ENCODE measurements at places on chromosomes 6 and 20.

GRCh38 chr20:60011512-60012507, 53.6 kb downstream of the CDH26 start:
- no peaks in the 10 kb centered on the region for H3K27me3 ChIP-seq

GRCh38 chr6:170316071-170316470, 9.5 kb downstream of the FAM120B start:
- no peak for DNase-seq
- peaks cover 70% of the 10 kb centered on the region for H3K36me3 ChIP-seq
- H3K27ac ChIP-seq: peak overlapping the region; percentile 37

GRCh38 chr20:34970193-34970840, 14.6 kb downstream of the MYH7B start:
- H3K27me3 ChIP-seq: no peaks in the 10 kb centered on the region
- DNase-seq: no peak
- no peak overlapping the region for H3K27ac ChIP-seq
- no peak overlapping the region for H3K4me3 ChIP-seq

GRCh38 chr6:166333172-166333995, 9.0 kb downstream of the SFT2D1 start:
- H3K27me3 ChIP-seq: no peaks in the 10 kb centered on the region
- peak overlapping the region; percentile 65 for H3K27ac ChIP-seq
- peak overlapping the region; percentile 35 for H3K4me3 ChIP-seq
- H3K4me1 ChIP-seq: peaks cover 60% of the 10 kb centered on the region

- DNase-seq: no peak
- H3K4me3 ChIP-seq: peak overlapping the region; percentile 76
- H3K36me3 ChIP-seq: peaks cover 76% of the 10 kb centered on the region
- H3K27ac ChIP-seq: peak overlapping the region; percentile 96
These were observed 9.4 kb downstream of the HSF2 start for GRCh38 chr6:122408702-122409458.

- H3K36me3 ChIP-seq: no peaks in the 10 kb centered on the region
- no peak overlapping the region for H3K27ac ChIP-seq
- no peak overlapping the region for H3K4me3 ChIP-seq
- no peak for DNase-seq
These were observed 44.4 kb downstream of the BMP7 start for GRCh38 chr20:57221916-57222630.

GRCh38 chr6:142943711-142944123, 1.3 kb downstream of the HIVEP2 start:
- peaks cover 59% of the 10 kb centered on the region for H3K4me1 ChIP-seq
- peak; percentile 70 for DNase-seq
- H3K36me3 ChIP-seq: peaks cover 38% of the 10 kb centered on the region
- H3K4me3 ChIP-seq: peak overlapping the region; percentile 92
- H3K27ac ChIP-seq: peak overlapping the region; percentile 99

- peaks cover 12% of the 10 kb centered on the region for H3K27me3 ChIP-seq
- no peaks in the 10 kb centered on the region for H3K36me3 ChIP-seq
- no peak for DNase-seq
- no peak overlapping the region for H3K27ac ChIP-seq
These were observed 31.8 kb upstream of the DLGAP4 start for GRCh38 chr20:36274181-36274841.

DNA sequence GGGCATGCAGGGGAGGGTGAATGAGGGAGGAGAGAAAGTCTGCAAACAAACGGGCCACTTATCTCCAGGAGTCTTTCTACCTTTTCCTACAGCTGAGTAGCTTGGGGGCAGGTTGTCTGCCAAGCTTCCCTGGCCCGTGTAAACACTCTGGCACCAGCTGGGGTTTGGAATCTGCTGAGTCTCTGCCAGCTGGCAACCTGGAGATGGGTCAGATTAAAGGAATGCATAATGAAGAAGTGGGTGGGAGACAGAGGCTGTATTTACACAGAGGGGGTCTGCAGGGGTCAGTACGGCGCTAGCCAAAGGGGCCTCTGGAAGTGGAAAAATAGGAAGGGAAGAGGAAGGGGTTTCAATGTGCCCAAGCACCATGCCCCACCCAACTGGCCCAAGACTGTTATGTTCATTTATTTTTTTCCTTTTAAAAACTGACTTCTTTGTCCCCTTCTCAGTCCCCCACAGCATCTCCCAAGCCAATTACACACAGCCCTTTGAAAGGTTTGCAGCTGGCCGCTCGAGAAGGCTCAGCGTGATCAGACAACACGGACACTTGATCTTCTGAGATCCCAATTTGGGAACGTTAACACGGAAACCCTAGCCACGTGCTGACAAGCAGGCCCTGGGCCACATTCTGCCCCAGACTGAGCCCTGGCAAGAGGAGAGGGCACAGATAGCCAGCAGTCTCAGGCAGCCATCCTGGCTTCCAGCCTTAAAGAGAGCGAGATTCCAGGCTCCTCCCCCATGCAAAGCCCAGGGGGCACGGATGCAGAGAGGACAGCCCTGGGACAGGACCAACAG, 25.2 kb downstream of the TRAM2 start:
- no peak overlapping the region for H3K27ac ChIP-seq
- H3K4me1 ChIP-seq: peaks cover 22% of the 10 kb centered on the region
- no peak for DNase-seq
- no peaks in the 10 kb centered on the region for H3K36me3 ChIP-seq
- no peak overlapping the region for H3K4me3 ChIP-seq

- no peak overlapping the region for H3K27ac ChIP-seq
- H3K36me3 ChIP-seq: peaks cover 65% of the 10 kb centered on the region
- no peak overlapping the region for H3K4me3 ChIP-seq
- no peak for DNase-seq
These were observed 28.1 kb downstream of the NFYA start for GRCh38 chr6:41100871-41101287.

DNA sequence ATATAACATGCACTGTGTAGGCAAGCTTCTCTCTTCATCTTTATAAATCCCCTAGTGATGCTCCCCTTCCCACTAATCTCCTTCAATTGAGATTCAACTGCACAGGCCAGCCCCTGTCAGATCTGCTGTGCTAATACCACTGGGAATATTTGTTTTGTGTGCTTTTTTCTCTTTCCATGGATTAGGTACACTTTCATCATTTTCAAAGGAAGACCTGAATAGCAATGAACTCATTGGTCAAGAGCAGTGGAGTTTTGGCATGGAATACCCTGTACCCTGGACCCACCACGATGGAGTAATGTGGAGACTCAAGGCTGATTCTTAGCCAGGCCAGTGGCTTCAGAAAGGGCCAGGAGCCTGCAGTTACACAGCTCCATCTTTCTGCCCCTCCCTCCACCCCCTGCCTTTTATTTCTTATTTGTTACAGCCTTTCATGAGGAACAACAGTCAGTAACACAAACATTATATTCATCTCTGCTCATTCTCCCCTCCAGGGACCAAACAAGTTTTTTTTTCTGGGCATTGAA, 75.4 kb upstream of the KCNG1 start:
- DNase-seq: no peak
- no peaks in the 10 kb centered on the region for H3K36me3 ChIP-seq
- H3K4me3 ChIP-seq: no peak overlapping the region
- no peak overlapping the region for H3K27ac ChIP-seq
- peaks cover 61% of the 10 kb centered on the region for H3K27me3 ChIP-seq

DNA sequence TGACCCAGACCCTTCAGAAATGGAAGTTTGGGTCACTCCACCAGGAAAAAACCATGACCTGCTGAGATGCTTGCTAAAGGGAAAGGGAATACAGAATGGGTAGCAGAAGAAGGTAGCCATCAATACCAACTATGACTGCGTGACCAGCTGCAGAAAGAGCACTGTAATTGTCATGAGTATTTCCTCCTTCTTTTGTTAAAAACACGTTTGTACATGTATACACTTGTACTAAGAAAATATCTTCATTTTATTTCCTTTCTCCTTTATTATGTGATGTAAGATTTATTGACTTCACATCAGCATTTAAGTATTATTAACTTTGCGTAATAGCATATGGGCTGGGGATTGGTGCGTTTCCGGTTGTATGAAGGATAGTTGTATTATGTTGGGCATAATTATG, 12.6 kb upstream of the MUC21 start:
- DNase-seq: no peak
- H3K27me3 ChIP-seq: peaks cover 25% of the 10 kb centered on the region
- no peaks in the 10 kb centered on the region for H3K36me3 ChIP-seq
- H3K4me3 ChIP-seq: no peak overlapping the region

DNA sequence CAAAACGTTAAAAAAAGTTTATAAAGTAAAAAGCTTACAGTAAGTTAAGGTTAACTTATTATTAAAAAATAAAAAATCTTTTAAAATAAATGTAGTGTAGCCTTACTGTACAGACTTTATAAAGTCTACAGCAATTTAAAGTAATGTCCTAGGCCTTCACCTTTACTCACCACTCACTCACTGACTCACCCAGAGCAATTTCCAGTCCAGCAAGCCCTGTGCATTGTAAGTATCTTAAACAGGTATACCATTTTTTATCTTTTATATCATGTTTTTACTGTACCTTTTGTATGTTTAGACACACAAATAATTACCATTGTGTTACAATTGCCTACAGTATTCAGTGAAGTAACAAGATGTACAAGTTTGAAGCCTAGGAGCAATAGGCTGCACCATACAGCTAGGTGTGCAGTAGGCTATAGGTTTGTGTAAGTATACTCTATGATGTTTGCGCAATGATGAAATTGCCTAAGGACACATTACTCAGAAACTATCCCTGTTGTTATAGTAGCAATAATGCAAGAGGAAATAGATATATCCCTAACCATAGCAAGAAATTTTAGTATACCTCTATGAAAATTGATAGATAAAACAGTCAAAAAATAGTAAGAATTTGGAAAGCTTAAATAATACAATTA, 39.5 kb downstream of the FBXO5 start:
- H3K4me1 ChIP-seq: peaks cover 4% of the 10 kb centered on the region
- no peaks in the 10 kb centered on the region for H3K36me3 ChIP-seq
- H3K27ac ChIP-seq: no peak overlapping the region
- H3K4me3 ChIP-seq: no peak overlapping the region
- DNase-seq: no peak

All from activated T-cell treated with anti-CD3 and anti-CD28 coated beads, Interleukin-2, amount 50 U/mL, for 24 hours (primary cell).